ENCODE measurements at places on chromosomes 4 and X.

DNA sequence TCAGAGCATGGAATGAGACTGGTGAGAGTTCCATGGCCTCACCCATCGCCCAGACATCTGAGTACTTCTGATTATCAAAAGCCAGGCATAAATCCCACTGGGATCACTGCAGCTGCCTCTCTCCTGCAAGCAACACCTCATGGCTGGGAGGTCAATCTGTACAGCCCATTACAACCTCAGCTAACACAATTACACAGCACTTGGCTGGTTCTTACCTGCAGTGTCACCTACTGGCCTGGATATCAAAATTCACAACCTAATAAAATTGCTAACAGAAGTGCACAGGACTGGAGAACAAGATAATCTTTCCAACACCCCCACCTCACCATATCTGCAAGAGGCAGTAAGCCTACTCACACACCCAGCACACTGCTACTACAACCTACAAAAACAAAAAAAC, 341.7 kb upstream of the NDST3 start:
- DNase-seq, result no peak

DNA sequence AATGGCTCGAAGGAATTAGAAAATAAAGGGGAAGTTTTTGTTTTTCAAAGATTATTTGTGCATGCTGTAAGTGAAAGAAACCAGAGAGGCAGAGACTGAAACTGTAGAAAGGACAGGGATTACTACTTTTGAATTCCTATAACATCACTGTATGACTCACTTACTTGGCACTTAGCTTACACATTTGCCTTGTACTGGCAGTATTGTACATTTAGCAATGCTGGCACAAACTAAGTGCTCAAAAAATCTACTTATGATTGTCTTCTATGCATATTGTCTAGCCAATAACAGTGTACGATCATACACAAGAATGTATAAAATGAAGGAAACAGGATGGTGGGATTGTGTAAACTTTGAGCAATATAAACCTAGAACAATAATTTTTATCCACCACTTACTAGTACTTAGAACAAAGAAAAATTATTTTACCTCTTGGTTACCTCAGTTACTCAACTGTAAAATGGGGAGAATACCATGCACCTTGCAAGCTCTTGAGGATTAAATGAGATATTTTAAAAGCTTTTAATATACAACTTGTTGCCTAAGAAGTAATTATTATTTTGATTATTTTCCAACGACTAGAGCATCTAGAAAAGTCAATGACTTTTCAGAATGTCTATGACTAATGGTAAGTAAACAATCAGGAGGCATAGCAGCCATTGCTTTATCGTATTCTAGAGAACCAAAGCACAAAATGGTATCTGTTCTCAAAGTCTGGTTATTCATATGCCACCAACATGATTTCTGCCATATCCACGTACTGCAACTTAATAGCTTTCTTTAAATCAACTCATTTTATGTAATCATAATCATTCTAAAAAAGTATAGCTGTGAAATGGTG, 4.7 kb downstream of the FAM120C start:
- no peak for DNase-seq

DNA sequence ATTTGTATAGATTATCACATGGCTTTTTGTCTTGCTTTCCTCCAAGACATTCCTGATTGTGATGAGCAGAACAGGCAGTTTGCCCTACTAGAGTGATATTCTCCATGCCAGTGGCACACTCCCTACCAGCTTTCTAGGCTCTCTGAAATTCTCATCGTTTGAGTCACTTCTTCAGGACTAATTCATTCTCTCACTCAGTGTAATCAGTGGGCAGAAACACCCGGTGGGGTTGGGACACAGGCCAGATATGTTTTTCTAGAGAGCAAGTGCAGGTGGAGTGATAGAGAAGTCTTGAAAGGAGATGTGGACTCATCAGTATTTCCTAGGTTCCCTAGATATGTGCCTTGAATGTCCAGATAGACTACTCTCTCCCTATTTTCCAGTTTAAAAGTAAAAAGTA, 13.1 kb downstream of the RAB33A start:
- DNase-seq, result no peak

DNA sequence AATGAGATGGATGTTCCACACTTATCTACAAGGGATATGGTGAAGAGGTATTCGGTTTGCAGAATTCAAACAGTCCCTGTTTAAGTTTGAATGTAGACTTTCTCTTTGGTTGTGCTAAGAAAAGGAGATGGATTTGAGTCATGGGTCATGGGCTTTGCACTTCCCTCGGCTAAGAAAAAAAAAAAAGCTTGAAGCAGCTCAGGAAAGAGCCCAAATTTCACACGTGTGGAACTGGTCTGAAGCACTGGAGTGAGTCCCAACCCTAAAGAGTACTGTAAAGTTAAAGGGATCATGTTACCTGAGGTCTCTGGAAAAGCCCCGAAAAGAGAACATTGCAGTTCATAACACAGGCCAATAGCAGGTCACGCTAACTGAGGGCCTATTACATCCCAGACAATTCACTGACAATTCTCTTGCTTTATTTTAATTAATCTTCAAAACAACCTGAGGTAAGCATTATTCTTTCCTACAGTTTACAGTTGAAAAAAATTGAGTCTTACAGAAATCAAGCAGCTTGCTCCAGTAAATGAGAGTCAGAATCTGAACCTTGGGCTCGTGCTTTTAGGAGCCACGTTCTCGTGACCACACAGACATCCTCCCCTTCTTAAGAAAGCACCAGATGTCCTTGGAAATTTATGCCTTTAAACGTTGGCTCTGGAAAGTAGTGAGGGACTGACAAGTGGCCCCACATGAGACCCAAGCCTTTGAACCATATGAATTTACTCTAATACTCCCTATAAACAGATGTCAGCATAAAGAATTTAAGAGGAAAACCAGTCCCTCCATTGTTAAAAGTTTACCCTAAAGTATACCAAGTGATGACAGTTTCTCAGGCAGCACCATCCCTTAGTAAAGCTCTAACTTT, 89.3 kb downstream of the MAD2L1 start:
- no peak for DNase-seq

DNA sequence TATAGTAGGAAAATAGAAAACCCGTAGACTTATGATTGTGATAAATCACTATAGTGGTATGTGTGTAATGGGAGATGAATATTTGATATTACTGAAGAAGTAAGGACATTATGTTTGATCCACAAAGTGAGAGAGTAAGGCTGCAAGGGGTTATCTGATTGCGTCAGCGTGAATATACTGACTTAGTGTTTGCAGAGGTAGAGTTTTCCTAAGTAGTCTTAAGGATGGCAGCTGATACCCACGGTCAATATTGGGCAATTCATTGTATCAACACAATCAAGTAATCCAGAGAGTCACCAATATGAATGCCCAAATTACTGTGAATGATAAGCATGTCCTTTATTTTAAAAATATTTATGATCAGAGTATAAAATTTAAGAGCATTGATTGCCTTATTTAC, 83.7 kb downstream of the SPOCK3 start:
- no peak for DNase-seq

DNA sequence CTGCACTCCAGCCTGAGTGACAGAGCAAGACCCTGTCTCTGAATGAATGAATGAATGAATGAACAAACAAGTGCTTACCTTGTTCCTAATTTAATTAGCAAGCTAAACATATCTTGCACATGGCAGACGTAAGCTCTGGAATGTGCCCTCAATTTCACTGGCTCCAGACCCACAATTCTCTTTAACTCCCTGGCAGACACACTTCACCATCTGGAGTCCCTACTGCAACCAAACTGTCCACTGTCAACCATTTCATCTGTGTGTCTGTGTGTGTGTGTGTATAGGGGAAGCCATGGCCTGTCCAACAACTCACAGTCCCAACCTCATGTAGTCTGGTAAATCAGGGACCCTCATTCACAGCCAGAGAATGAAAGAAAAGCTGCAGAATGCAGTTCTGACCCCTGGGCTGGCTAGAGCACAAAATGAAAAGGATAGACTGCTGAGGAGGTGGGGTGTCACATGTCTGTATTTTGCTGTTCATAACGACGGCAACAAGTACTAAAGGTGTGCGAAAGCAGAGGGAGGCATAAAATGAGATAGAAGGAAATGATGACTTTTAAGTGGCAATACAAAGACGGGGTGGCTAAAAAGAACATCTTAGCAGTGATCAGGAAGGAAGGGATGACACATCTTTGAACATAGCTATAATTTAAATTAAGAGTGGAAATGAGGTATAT, 114.1 kb downstream of the TSPAN5 start:
- no peak for DNase-seq

- no peak for DNase-seq
These were observed 17.5 kb downstream of the SLC16A2 start for GRCh38 chrX:74438764-74439163.

GRCh38 chr4:166518776-166519175, 645.7 kb downstream of the TLL1 start:
- no peak for DNase-seq

- no peak for DNase-seq
These were observed 39.9 kb downstream of the RELL1 start for GRCh38 chr4:37646247-37646646.

- DNase-seq, result no peak
These were observed 133.7 kb upstream of the NDP start for GRCh38 chrX:44106864-44107263.

DNA sequence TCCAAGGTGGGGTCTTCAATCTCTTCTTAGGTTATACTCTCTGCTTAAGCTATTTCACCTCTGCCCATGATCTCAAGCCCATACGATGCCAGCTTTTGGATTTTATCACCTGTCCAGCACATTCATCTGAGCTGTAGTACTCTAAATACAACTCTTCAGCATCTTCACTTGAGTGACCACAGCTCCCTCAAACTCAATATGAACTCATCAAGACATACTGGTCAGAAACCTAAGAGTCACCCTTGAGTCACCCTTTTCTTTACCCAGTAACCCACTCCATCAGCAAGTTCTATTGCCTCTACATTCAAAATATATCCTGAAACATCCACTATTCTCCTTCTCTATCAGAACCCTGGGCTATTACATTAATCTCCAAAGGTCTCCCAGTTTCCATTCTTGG, 69.4 kb downstream of the DCHS2 start:
- DNase-seq, result no peak

DNA sequence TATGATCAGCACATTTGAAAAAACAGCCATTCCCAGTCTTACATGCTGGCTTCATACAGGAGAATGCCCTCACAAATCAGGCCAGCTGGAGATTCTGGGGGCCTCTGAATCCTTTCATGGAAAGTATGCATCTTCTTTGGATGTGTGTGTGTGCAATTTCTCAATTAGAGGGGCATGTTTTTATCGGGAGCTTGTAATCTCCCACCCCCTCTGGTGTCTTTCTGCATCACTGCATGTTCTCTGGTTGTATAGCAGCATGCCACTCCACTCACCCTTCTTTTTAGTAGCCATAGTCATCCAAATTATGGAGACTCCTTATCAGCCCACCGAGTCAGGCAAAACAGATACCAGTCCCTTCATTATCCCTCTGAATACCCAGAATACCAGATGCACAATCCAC, 282.2 kb upstream of the SLIT2 start:
- no peak for DNase-seq

DNA sequence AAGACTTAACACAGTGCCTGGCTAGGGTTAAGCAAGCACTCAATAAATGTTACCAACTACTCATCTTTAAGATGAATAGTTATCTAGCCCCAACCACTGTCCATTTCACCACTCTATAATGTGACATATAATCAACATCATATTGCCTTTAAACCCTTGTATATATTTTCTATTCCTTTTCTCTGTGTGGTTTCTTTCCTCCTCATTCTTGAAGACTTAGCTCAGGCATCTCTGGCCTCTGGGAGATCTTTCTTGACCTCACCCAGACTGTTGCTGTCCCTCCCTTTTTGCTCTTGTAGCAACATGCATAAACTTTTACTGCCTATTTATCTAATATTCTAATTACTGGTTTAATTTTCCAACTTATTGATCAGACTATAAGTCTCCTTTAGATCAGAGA, 249.9 kb upstream of the MAB21L2 start:
- DNase-seq, result no peak

- DNase-seq, result no peak
These were observed 529.7 kb upstream of the BOD1L1 start for GRCh38 chr4:14157262-14157661.

DNA sequence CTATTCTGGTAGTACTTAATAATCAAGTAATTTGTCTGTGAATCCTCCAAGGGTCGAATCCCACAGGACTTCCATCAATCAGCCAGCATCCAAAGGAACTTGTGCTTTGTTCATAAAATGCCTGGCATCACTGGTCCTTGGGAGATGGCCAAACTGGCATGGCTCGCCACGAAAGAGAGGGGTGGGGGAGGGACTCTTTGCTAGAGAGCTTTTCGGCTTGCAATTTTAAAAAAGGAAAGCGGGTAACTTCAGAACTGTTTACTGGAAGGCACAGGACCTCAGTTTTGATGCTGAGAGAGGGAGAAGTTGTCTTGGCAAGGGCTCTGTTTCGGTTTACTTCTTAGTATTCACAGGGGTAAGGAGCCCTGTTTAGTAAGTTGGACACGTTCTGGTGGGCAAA, 79.4 kb upstream of the FHL1 start:
- no peak for DNase-seq

DNA sequence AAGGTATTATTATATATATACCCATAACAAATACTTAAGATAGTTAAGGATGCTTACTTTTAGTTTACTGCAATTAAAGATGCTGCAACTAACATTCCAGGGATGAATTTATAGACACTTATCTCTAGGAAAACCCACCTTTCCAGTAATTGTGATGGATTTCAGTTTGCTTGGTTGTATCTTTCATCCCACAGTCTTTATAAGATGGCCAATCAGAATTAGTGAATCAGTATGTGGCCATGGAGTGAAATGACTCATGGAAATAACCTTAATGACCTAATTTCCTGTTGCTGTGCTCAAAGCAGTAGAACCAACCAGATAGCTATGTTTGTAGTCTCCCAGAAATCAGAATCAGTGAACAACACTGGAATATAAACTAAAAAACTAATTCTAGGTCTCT, 26.4 kb downstream of the MOSPD2 start:
- no peak for DNase-seq

- DNase-seq, result no peak
These were observed 118.0 kb downstream of the PDE5A start for GRCh38 chr4:119510395-119511149.

- no peak for DNase-seq
These were observed 35.6 kb downstream of the BCLAF3 start for GRCh38 chrX:19955306-19955705.

GRCh38 chrX:19496711-19497110, 18.6 kb downstream of the MAP3K15 start:
- no peak for DNase-seq

GRCh38 chrX:114047558-114047957, 536.3 kb upstream of the HTR2C start:
- no peak for DNase-seq

DNA sequence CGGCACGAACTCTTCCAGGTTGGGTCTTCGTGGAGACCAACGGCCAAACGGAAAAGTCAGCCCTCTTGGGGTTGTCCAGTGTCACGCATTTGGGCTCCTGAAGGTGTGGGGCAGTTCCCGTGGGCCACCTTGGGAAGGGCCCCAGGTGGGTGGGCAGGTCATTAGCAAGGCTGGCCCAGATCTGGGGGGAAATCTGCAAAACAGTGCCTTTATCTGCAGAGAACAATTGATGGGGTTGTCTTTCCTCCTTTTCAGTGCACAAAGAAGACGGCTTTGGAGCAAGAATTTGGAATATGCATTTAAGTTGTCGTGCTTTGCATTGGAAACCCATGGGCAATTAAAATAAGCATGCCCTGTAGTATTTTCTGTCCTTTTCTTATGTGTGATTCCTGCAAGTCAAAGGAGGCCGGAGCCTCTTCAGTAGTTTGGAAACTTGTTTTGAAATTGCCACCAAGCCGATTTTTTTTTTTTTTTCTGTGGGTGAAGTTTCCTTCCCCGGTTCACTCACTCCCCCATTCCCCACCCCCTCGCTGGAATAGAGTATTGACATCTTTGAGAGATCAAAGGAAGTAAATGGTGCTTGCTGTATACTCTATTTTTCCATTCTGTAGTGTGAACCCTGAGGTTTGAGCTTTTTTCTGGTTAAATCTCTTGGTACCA, 9.8 kb downstream of the ZIC3 start:
- DNase-seq, result no peak
